Stimulated activated CD4-positive, alpha-beta T cell treated with anti-CD3 and anti-CD28 coated beads, Interleukin-15, amount 100 ng/mL, for 48 hours (primary cell): ENCODE measurements at places on chromosomes 4 and X.

GRCh38 chr4:33270403-33270802 is 2550.2 kb downstream of the PCDH7 start:
- no peak for DNase-seq

DNA sequence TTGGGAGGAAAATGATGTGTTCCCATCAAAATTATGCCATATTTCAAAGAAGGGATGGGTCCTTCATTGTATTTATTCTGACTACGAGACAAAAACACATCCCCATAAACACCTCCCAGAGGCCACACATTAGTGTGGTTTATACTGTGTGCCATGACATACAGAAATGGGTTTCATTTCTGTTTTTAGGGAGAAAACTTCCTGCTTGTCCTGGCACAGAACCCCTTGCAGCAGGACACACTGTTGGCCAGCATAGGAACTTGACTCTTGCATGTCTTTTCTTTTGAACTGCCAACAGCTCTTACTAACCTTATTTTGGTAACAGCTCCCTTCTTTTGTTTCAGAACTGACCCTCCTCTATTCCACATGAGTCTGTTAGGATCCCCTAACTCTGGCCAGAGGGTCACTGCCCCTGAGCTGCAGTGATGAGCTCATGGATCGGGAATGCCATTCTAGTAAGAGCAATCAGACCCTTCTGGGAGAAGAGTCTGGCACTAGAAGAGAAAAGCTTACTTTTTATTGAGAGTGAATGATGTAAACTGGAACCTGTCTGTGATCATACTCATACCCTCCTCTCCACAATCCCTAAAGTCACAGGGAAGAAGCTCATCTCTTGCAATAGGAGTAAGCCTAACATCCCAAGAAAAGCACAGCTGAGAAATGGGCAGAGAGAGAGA is 86.4 kb downstream of the SMIM20 start:
- no peak for DNase-seq

GRCh38 chrX:47846040-47846439 is 9.3 kb downstream of the ZNF81 start:
- DNase-seq = no peak

DNA sequence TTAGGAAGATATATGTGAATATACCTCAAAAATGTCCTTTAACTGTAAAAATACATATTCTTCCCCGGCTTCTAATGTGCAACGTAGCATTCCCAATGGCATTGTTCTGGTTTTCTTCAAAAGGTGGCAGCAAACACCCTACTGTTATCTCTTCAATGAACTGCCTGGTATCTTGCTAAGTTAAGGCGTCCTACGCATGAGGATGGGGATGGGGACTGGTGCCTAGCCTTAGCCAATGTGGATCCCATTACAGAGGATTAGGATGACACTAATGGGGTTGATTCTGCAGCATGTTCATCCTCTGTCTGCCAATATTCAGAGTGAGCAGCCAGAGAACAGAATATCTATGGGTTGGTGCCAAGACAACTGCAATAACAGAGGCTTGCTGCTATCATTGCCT is 334.9 kb upstream of the ADGRL3 start:
- no peak for DNase-seq

DNA sequence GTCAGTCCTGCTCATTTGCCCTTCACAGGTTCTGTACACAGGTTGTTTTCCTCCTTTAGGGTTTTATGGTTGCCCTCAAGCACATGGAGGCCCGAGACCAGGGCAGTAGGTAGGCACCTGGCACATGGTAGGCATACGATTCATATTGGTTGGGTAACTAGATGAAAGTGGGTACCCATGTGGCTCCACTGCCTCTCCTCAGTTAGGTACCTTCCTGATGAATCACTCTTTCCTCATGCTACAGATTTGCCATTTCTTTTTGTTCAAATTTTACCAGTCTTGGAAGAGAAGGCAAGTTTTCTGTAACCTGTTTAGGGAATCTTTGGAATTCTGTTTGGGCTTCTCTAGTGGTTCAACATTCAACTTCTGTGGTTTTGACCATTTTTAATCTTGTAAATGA is 121.3 kb downstream of the FHIP1A start:
- no peak for DNase-seq
